Stromal cell of bone marrow (primary cell): ENCODE measurements at places on chromosomes 7 and 10.

GRCh38 chr10:29736366-29737073 lies 101.7 kb upstream of the SVIL start:
- DNase-seq: no peak

GRCh38 chr7:128172963-128173362 lies 68.1 kb upstream of the LEP start:
- DNase-seq: no peak

DNA sequence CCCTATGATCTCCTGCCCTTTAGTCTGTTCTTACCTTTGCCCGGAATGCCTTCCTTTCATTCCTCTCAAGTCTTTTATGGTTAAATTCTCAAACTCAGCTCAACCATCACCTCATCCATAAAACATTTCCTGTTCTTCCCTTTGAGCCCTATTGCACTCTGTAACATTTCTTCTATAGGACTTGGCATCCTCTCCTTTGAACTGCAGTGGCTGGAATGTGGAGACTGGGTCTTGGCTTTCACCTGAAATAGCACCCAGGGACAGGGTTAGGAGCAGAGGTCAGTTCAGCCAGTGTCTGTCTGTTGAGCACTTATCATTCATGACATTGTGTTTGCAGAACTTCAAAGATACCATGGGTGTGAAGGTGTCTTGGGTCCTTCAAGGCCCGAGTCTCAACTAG lies 7.2 kb downstream of the NFE2L3 start:
- no peak for DNase-seq

GRCh38 chr7:31651234-31652062 lies 35.6 kb upstream of the PPP1R17 start:
- DNase-seq: no peak

DNA sequence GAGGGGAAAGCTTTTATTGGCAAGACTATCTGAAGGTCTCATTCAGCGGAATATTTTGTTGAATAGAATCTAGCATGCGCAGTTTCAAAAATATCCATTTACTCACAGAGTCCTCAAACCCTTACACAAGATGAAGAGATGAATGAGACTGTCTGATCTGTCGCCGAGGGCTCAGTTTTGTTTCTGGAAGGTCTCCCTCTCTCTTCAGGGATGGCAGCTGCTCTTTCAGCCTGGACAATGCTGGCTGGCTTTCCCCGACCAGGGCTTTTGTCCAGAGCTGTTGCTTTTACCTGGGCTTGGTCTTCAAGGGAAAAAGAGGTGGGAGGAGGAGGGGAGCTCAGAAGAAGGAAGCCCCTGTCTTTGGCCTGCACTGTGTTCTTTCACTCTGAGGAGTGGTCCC lies 81.9 kb upstream of the BTBD16 start:
- DNase-seq: no peak

GRCh38 chr10:124450012-124450782 lies at the start of gene NKX1-2:
NKX1-2 (minus strand) TSS chr10:124450035; CDS start chr10:124449943, 92 bp downstream.
- no peak for DNase-seq
